M059J (cell line): ENCODE measurements at places on chromosomes 1 and 21. TPM values are rescaled to one million over a fixed set of nuclear protein-coding genes. Genes with fewer than 3 reads are reported as not detected.

DNA sequence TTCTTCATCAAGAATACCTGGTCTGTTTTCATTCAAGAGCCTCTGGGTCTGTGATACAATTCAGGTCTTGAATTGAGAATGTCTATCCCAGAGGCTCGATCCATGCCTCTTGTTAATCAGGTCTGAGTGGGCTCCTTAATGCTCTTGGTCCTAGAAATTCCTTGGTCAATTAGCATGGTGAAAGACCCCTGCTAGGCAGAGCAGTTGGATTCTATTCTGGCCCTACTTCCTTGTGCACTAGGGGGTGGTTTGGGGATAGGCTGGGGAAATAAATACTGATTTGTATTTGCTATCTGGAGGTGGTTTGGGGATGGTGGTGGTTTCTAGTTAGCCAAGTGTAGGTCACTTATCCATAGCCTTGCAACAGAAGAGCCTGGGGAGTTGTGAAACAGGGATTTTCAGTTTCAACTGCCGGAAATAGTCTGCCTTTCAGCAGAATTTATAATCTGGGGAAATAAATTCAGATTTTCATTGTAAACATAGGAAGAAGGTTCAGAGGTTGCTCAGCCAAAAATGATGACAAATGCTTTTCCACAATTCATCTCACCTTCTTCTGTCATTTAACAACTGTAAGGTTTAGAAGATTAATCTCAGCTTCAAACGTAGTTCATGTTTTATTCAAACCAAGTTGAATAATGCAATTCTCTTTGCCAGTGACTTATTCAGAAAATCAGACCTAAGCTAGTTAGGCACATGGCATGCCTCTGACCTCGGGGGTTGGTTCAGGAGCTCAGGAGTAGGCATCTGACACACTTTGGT is 22.2 kb upstream of the SCAF4 start:
- no peak for DNase-seq

- DNase-seq: no peak
Measured at GRCh38 chr1:227996187-227996950, 10.4 kb upstream of the WNT3A start.

- DNase-seq: peak; percentile 73
Measured at GRCh38 chr1:69485616-69486015, 82.1 kb upstream of the LRRC7 start.

DNA sequence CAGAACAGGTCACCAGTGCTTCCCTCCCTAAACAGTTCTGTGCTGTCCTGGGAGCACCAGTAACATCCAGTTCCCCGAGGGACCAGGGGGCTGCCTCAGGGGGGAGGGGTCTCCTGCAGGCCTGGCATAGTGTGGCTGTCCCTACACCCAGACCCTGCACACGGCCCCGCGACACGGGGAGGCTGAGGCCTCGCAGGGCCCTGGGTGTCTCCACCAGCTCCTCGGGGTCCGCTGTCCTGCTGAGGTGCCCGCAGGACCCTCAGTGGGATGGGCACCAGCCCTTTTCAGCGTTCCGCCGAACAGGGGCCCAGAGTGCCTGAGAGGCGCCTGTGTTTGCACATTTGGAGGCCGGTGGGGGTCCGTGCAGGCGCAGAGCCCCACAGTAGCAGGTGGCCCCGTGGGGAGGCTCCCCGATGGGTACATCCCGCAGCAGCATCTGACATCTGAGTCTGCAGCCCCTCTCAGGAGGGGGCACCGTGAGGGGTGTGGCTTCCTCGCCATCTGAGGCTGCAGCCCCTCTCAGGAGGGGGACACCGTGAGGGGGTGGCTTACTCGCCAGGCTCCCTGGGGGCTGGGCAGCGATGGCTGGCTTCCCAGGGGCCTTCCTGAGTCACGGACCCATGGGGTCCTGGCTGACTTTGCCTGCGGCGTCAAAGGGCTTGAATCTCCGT is 18.5 kb upstream of the C1orf159 start:
- no peak for DNase-seq

DNA sequence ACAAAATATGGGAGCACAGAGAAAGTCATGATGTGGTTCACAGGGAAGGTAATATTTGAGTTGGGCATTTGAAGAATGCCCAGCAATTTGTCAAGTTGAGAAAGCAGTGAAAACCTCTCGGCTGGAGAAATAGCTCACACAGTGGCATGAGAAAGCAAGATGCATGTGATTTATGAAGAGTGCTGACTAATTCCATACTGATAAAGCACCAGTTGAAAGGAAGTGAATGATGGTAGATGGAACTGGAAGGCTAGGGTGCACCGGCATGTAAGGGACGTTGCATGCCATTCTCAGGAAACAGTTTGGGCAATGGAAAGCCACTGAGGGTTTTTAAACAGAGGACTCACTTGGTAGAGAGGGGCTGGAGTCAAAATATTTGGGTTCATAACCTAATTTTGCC is 53.5 kb upstream of the MTF2 start:
- DNase-seq: no peak

GRCh38 chr1:83516369-83516768 is 482.6 kb downstream of the TTLL7 start:
- no peak for DNase-seq

GRCh38 chr21:42560517-42561179 is 47.0 kb downstream of the SLC37A1 start:
- DNase-seq: no peak

GRCh38 chr1:15346346-15347030 is 63.2 kb upstream of the EFHD2 start:
- no peak for DNase-seq

DNA sequence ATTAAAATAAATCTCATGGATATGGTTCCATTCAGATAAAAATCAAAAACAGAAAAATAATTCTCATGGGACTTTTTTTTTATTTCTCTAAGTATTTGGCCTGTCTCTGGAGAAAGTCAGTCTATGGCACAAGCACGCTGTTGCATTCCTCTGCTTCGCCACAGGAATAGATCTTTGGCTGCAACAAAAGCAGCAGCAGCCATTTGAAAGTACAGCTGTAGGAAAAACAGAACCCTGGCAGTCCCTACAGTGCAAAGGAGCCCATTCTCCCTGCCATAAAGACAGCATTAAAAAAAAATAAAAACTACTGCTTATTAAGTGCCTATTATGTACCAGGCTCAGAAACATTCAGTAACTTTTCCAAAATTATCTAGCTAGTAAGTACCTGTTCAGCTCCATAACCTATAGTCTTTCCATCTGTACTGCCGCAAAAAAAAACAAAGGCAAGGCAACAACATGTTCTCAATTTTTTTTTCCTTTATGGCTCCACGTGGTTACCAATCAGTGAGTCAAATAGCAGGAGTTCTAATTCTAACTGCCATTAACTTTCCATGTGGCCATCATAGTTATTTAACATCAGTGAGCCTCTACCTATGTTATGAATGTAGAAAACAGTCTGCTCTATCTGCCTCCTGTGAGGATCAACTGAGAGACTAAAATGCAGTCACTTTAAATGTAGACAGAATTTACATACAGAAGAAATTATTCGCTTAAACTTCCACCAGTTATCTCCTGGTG is 22.7 kb downstream of the SLC35D1 start:
- DNase-seq: no peak

DNA sequence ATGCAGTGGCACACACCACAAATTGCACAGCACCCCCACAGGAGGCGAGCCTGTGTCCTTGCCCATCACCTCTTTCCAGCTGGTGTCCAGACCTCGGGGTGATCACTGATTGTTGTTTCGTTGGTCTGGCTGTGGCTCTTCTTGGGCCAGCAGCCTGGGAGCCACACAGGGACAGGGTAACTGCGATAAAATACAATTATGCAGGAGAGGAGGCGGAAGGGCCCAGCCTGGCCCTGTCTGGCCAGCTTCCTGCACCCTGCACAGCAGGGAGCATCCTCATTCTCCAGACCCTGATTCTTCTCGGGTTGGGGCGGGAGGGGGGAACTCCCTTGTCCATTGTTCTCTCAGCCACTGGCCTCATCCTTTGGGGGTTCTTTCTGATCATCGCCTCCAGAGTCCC is 83.6 kb downstream of the ADARB1 start:
- DNase-seq: no peak

SORT1 gene
- 22.0 and 28.3 TPM in 2 replicates for total RNA-seq

GSTM5 gene
- not detected in 2 replicates for total RNA-seq

SLAMF6 gene
- total RNA-seq: not detected in 2 replicates

PLA2G4A gene
- 5.6 and 10.2 TPM in 2 replicates for total RNA-seq

BTF3L4 gene
- total RNA-seq: 95.2 and 130 TPM in 2 replicates

TTC3 gene
- 86.1 and 95.6 TPM in 2 replicates for total RNA-seq

GLIS1 gene
- 2.3 and 3.0 TPM in 2 replicates for total RNA-seq
